ENCODE measurements at places on chromosomes 2 and 18.
A peak's percentile ranks its signal among the peaks of the same experiment; 100 is the strongest.

GRCh38 chr2:118989481-118989880 lies 47.5 kb downstream of the MARCO start:
- DNase-seq = no peak

GRCh38 chr2:215554689-215555498 lies 119.0 kb upstream of the FN1 start:
- DNase-seq = no peak

- DNase-seq = no peak
These were observed 141.6 kb downstream of the SRBD1 start for GRCh38 chr2:45469314-45470099.

DNA sequence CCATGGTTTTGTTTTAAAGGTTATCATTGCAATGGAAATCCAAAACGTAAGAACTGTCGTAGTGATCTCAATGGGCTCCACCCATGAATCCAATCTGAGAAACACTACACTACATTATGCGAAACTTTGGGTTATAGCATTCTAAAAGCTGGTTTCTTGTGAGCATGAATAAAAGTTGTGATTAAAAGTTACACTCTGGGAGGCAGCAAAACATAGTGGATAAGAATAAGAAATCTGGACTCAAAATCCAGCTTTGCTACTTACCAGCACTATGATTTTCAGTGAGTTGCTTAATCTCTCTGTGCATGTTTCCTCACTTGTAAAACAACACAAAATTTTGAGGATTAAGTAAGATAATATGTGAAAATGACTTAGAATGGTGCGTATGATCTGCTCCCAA lies 25.7 kb upstream of the THOC1 start:
- DNase-seq = peak; percentile 51

Data from pons (tissue), 1 donor.